Skin of body (tissue), 3 donors: ENCODE measurements at places on chromosomes 12 and 14. TPM values are rescaled to one million over a fixed set of nuclear protein-coding genes. Genes with fewer than 3 reads are reported as not detected.

- DNase-seq, result no peak
These were observed 152.2 kb downstream of the ETV6 start for GRCh38 chr12:11801643-11802042.

Gene RABGGTA
- 13.2 TPM for total RNA-seq

- no peak for DNase-seq
These were observed 60.7 kb downstream of the SLC6A12 start for GRCh38 chr12:153080-153746.

Gene RERG
- total RNA-seq, result 18.6 TPM

Gene KRT83
- 18.8 TPM for total RNA-seq

Gene DBX2
- 0.10 TPM for total RNA-seq

Gene PLEK2
- total RNA-seq, result 14.0 TPM

Gene ANG
- 9.6 TPM for total RNA-seq
